ENCODE measurements at places on chromosomes 3 and 15.

DNA sequence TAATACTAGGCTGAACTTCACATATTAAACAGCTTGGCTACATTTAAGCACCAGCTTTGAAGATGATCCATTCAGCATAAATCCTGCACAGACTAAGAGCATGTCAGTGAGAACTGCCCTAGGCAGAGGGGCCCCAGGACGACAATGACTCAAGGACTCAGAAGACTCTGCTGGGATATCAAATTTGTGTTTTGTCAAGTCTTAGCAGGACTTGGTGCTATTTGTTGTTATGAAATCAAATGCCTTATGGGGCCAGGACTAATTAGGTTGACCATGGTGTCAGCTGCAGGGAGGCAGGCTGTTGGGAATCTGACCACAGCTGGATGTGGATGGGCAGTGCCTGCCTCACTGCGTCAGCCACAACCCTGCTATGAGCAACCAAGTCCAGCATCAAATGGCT is 91.8 kb downstream of the RYR3 start:
- DNase-seq: no peak

- DNase-seq: no peak
Measured at GRCh38 chr15:71654042-71654719, 156.2 kb upstream of the NR2E3 start.

GRCh38 chr3:77475507-77475906 is 435.6 kb downstream of the ROBO2 start:
- no peak for DNase-seq

DNA sequence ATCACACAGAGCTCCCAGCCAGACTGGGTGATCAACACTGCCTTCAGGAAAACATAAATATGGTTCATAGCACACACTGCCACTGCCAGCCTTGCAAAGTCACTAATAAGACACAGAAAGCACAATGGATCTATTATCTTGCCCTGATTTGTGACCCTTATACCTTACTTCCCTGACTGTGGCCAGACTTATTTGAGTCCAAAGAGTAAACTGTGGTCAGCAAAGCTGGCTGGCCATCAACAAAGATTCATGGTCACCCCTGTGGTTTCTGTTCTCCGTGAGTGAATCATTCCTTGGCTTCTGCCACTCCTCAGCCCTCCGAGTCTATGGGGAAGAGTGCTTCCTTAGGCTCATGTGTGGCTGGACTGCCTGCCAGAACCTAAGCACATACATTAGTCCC is 437.7 kb downstream of the RAP2B start:
- DNase-seq: no peak

DNA sequence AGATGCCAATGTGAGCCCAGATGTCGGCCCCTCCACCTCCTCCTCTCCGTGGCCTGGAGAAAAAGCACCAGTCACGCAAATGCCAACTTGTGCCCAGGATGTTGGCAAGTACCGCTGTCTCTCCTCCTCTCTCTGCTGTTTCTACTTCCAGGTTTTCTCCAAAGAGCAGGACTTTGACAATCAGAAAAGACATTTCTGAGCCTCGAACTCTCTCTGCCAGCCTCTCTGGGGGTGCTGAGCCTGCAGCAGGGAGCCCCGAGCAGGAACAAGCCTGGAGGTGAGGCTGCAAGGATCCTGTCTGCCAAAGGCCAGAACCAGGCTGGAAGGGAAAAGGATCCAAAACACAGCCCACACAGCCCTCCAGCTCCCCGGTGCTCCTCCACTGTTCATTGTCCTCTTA is 89.7 kb downstream of the SEC22A start:
- no peak for DNase-seq

DNA sequence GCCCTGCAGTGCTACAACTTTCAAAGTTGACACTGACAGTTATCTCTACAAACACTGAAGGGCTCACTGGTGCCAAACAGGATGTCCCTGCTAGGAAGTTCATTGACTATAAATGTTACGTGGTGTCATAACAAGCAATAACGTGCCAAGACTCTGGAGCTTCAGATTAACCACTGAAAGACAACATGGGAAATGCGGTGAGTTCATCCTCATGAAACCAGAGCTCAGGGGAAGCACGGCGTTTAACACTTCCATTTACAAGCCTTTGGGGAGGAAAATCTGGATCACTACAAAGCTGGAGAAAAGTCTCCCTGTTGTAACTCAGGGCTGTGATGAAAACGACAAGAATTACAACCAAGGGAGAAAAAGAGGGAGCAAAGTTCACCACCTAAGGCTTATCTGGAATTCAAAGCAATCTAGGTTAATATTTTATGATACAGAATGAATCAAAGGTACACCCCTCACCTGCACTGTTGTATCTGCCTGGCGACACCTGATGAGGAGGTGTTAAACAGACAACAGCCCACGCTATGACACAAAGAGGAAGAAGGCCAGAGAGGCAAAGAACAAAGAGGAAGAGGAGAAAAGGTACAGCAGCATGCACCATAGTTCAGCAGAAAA is 27.0 kb downstream of the SHQ1 start:
- DNase-seq: no peak

DNA sequence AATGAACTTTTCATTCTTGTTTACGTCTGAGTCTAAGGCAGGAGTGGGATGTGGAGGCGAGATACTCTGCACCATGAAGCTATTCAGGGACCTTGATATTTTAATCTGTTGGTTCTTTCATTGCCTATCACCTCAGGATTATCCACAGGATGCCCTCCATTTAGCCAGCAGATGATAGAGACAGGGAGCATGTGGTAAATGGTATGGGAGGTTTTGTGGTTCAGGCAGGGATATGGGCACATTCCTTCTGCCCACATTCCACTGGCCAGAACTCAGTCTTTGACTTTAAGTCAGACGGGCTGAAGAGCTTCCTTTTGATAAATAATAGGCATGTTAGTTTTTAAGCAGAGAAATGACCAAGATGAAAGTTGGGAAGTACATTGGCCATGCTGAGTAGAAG is 548.0 kb upstream of the CCDC54 start:
- no peak for DNase-seq

DNA sequence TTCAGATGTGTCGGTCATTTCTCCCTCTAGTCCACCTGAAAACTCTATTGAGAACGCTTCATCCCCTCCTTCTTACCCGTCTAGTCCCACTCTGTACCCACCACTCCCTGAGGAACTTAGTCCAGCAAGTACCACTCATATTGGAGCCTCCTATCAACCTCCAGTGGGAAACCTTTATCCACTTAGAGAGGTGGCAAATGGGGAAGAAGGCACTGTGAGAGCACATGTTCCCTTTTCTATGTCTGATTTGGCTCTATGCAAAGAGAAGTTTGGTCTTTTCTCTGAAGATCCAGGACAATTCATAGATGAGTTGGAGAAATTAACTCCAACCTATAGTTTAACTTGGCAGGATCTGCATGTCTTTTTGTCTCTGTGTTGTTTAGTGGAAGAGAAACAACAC is 17.0 kb upstream of the RPN1 start:
- no peak for DNase-seq

DNA sequence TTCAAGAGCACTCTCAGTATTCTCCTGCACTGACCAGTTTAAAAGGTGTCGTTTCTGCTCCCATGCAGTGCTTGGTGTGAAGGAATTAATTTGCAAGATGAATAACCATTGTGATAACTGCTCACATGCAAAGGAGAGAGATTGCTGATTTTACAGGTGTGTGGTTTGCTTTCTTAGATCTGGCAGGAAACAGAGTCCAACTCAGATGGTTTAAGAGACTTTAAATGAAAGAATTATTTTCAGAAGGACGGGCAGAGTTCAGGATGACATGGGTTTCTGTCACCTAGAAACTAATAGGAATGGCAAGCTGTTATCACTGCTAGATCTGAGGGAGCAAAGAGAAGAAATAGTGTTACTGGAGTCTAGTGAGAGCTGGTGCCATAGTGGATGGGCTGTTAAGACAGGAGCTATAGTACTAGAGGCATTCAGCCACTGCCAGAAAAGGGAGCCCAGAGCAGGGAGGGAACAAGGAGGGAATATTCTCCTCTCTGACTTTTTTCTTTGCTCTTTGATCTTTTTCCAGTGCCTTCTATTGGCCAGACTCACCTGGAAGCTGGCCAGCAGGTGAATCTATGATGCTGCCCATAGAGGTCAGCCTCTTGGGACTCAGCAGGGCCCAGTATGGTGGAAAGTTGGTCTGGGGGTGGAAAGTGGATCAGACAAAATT is 14.9 kb downstream of the ATXN7 start:
- no peak for DNase-seq

- no peak for DNase-seq
Measured at GRCh38 chr3:184873141-184873540, 61.2 kb downstream of the VPS8 start.

DNA sequence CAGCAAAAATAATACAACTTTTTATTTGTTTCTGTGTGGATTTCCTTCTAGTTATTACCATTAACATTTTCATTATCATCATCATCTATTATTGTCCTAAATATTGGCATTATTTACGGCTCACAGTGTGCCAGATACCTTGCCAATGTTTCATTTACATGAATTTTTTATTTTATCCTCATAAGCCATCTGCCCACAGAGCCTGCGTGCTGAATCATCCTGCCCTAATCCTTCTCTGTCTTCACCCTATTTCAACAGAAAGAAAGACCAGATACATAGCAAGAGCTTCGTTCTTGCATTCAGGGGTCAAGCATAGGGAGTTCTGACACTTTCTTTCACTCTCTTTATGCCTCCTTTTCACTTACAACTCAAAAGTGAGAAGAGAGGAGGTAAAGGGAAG is 82.0 kb downstream of the KCNMB2 start:
- DNase-seq: no peak

DNA sequence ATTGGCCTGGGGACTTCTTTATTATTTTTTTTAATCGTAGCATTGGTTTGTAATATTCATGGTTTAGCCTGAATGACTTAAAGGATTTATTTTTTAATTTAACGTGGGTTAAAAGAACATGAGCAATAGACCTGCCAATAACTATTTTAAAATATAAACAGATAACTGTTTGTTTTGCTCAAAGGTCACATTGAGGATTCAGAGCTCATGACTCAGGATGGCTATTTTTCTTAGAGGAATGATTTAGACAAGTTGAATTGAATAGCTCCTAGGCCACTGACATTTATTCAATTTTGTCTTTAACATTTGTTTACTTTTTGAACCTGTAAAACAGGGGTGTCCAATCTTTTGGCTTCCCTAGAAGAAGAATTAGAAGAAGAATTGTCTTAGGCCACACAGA is 68.5 kb downstream of the ITPR1 start:
- DNase-seq: no peak

DNA sequence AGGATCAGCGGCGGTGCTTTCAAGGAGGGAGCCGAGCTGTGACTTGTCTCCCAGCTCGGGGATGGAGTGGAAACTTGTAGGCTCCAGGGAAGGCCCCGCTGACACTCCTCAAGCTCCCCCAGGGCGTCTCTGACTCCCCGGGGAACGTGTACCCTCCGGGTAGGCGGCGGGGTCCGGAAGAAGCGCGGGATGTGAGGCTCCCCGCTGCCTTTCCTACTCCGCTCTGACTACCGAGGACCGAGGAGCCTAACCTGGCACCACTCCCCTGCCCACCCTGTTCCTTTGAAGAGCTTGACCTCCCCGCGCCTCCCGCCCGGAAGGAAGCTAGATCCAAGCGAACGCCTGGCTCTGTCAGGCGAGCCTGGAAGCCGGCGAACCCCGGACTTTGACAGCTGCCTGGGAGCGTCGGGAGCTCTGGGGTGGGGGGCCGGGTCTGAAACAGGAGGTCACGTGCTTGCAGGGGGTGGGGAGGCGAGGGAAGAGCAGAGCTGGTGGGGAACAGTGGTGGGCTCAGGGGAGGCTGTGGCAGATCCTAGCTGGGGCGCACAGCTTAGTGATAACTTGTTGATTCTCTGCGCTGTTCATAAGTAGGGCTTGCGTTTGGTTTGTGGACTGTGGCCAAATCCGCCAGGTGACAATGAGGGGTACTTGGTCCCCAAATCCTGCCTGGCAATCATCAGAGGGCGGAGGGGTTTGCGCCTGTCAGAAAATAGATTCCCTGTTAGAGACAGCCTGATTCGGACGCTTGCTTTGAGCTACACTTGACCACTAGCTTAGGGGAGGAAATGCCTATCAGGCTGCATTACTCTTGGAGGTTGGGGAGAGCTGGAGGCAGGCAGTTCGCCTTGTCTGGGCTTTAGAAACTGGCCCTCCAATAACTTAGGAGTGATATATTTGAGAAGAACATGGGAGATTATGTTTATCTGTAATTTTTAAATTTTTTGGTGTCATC is 1.2 kb downstream of the CLSTN2 start:
- DNase-seq: peak; percentile 41

- DNase-seq: no peak
Measured at GRCh38 chr3:122055215-122055614, at the start of gene CD86. Gene CD86 (plus strand): TSS chr3:122055362. CDS start chr3:122055490, 128 bp downstream.

GRCh38 chr3:54146506-54147239 is 24.3 kb downstream of the CACNA2D3 start:
- peak; percentile 71 for DNase-seq

- no peak for DNase-seq
Measured at GRCh38 chr3:194604837-194605236, 28.4 kb downstream of the TMEM44 start.

- no peak for DNase-seq
Measured at GRCh38 chr3:194312743-194313281, 38.3 kb downstream of the CPN2 start.

DNA sequence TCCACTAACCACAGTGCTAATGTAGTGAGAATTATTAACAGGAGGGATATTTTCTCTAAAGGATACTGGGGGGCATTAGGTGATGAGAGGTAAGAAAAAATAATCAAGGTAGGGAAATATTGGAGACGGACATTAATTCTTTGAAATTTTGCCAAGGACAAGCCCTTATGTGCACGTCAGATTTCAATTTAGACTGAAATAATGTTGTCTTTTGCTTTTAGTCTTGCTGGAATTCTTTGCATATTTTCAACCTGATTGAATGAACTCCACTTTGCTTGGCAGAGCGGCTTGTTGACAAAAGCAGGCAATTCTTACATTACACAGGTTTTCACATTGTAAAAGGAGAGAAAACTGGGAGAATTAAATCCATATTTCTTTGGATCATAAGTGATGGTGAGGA is 25.0 kb upstream of the C3orf52 start:
- no peak for DNase-seq

GRCh38 chr15:42080186-42080918 is 14.0 kb downstream of the PLA2G4D start:
- no peak for DNase-seq

DNA sequence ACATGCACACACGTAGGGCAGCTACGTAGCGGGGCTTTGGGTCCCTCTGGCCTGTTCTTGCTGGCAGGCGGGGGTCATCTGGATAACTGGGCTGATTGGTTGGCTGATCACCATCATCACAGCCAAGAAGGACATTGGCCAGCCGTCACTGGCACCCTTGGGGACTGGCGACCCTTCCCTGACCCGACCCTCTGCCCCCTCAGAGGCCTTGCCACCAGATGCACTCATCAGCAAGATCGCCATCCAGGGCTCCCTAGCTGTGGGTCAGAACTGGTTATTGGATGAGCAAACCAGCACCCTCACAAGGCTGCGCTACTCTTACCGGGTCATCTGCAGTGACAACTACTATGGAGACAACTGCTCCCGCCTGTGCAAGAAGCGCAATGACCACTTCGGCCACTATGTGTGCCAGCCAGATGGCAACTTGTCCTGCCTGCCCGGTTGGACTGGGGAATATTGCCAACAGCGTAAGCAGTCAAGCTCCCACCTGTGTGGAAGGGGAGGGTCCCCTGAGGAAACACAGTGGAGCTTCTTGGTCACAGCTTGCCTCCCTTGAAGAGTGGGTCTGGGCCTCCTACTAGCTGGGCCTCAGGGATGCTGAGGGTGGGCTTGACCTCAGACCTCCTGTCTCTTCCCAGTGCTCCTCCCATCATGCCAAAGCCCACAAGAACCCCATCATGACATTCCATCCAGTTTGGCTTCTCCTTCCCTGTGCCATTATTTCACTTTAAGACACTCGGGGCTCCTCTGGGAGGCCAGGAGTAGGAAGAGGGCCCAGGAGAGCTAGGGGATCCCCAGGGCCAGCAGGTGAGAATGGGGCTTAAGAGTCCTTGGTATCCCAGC is 2.4 kb downstream of the DLL4 start:
- no peak for DNase-seq

- no peak for DNase-seq
Measured at GRCh38 chr15:71110405-71111180, 4.7 kb upstream of the THSD4 start.
